Calu3 (cell line): ENCODE measurements at places on chromosomes 11 and 22. TPM values are rescaled to one million over a fixed set of nuclear protein-coding genes. Genes with fewer than 3 reads are reported as not detected.

- DNase-seq: no peak
Observed at GRCh38 chr22:39315389-39315788, 4.0 kb downstream of the RPL3 start.

DNA sequence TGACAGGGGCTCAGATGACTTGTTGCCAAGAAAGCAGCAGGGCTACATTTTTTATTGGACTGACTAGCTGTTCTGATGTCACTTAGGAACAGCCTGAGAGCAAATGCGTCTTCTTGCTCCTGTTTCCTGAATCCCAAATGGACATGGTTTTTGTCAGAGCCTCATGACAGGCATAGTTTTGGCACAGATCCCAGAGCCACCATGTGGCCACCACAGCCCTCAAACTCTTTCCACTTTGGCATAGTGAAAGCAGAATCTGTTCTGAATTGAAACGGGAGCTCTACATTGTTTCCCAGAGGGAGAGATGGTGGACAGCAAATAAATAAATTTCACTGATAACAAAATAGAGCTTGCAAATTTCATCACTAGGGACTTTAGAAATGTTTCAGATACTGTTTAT is 222.2 kb downstream of the C11orf87 start:
- DNase-seq: no peak

- DNase-seq: no peak
Observed at GRCh38 chr22:20464912-20465758, 27.5 kb upstream of the SCARF2 start.

DNA sequence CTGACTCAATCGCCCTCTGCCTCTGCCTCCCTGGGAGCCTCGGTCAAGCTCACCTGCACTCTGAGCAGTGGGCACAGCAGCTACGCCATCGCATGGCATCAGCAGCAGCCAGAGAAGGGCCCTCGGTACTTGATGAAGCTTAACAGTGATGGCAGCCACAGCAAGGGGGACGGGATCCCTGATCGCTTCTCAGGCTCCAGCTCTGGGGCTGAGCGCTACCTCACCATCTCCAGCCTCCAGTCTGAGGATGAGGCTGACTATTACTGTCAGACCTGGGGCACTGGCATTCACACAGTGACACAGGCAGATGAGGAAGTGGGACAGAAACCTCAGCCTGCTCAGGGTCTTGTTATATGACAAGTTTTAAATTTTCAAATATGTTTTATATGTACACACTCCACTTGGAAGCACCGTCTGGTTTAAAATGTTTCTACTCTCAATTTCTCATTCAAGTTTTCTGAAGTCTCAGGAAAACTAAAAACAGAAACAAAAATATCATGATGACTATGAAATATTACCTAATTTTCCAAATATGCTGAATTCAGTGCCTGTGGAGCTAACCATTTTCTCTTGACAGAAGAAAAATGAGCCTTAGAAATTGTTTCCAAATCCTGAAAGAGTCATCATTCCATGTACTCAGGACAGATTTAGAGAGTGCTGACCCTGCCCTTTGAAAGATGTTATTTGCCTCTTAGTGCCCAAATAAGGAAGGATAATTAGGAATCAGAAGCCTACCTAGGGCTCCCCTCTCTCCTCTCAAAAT is 48.8 kb upstream of the TOP3B start:
- no peak for DNase-seq

GRCh38 chr11:69039501-69039900 is 9.2 kb upstream of the TPCN2 start:
- DNase-seq: no peak

DNA sequence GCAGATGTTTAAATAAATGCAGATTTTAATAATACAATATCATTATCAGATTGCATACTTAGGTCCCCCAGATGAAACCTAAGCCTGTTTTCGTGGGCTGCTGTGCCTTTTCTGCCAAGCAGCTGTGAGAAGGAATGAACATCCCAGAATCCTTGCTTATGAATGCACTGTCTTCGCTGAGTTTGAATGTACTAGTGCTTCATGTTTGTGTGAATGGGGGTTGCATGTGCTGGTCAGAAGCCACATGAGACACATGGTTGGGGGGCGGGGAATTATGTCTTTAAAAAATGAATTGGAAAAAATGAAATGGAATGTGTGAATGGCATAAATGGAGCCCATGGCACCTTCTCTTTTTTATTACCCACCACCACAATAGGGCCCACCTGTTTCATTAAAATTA is 125.4 kb upstream of the HSD17B12 start:
- no peak for DNase-seq

DNA sequence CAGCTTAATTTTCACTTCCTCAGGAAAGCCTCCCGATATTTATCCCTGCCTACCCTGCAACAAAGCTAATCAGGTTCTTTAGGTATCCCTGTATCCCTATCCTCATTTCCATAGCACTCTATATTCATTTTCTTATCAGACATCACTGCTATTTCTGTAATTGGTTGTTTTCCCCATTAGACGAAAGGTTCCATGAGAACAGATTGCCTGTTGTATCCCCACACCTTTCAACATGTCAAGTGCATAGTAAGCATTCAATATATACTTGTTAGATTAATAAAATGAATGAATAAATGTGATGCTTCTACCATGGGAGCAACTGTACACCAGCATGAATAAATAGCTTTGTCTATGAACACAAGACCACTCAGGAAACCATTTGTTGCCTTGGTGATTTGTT is 499.8 kb downstream of the DLG2 start:
- no peak for DNase-seq

GRCh38 chr11:126716456-126717083 is 284.0 kb downstream of the KIRREL3 start:
- peak; percentile 67 for DNase-seq

DNA sequence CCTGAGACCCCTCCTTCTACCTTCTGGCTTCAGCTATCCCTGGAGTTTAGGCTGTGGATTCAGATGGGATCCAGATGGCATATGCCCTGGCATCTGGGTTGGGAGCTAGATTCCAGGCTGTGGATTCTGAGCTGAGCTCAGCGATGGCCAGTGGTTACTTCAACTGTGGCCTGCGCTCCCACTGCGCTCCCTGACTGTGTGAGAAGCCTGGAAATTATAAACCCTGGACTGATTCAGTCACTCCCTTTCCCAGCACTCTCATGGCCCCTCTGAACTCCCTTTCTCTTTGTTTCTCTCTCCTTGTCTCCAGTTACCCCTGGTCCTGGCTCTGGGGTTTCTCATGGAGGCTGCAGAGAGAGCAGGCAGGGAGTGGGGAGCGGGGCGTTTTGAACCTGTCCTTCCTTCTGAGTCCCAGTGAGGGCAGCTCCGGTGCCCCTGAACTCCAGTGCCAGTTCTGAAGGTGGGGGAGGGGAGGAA is 4.8 kb downstream of the ARHGEF17 start:
- no peak for DNase-seq

DNA sequence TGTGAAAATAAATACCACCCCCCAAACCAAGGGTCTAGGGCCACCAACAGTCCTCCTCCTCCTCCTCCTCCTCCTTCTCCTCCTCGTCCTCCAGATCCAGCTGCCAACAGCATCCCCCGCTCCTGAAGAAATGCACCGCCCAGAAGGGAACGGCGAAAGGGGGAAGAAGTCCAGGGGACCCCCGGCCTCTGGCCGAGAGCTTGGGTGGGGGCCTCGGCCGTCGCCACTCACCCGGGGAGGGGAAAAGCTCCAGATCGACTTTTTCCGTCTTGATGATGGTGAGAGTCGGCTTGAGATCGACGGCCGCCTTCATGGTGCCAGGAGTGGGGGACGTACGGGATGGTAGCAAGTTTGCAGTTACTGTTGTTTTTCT is 65.7 kb downstream of the ETS1 start:
- DNase-seq: no peak

DNA sequence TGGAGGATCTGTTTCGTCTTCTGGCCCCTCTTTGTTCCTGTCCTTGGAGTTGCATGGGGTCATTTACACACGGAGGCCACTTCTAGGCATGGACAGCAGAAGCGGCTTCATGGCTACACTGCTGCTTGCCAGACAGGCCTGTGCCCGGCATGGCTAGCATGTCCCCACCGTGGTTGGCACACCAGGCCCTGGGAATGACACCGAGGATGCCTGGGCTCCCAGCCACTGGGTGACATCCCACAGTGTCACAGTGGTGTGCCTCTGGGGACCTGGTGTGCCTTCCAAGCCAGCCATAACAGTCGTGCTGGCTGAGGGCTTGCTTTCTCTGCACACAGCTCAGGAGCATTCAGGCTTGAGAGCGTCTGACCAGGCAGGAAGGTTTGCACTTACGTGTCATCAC is 910.1 kb downstream of the TBC1D22A start:
- DNase-seq: no peak

GRCh38 chr11:107567739-107568335 is 2.3 kb upstream of the ALKBH8 start:
- DNase-seq: no peak

DNA sequence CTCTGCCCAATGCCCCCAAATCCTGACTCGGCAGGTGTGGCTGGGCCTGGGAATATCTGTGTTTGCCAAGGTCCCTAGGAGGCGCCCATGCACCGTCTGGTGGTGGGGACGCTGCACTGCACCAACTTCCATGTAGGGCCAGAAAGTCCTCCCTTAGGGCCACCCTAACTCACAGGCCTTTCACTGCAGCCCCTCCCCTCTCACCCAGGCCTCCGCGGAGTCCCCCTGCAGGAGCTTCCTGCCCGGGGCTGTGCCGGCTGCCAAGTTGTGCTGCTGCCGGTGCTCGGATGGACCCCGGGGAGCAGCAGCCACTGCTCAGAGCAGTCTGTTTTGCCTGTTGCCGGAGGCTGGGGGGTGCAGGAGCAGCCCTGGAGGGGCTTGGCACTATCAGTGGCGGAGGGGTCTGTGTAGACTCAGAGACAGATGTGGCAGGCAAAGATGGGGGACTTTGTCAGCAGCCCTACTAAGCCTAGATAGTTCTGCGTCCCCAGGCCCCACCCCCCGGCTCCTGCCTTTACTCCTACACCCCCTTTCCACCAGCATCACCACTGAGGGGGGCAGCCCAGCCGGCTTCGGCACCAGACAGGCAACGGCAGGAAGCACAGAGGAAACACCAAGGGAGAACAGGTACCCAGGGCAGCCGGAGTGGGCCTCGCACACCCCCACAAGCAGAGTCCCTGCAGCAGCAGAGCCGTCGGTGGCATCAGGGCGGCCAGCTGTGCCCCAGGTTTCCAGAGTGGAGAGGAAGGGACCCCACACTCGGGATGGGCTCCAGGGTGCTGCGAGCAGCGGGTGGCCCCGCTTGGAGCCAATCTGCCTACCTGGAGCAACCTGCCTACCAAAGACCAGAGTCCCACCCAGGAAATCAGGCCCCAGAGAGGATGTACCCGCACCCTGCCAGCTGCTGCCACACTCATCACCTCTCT is 124.3 kb downstream of the TRIM29 start:
- peak; percentile 62 for DNase-seq

DNA sequence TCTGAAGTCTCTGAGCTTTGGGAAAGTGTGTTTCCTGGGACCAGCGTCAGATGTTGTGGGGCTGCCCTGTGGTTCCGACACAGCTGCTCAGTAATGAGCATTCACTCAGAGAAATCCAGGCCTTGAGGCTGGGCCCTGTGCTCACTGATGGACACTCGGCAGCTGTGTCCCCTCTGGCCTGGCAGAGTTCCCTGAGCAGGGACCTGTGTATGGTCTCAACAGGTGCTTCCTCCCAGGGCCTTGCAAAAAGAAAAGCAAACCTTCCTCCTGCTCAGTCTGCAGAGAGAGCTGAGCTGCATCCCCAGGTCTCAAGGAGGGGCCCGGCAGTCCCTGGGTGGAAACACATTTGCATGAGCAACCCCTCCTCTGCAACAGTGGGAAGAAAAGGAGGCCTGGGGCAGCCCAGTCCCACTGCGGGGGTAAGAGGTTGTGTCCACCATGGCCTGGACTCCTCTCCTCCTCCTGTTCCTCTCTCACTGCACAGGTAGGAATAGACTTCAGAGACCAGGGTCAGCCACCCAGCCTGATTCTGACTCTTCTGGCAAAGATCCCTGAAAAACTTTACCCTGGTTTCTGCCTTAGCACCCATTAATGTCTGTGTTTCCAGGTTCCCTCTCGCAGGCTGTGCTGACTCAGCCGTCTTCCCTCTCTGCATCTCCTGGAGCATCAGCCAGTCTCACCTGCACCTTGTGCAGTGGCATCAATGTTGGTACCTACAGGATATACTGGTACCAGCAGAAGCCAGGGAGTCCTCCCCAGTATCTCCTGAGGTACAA is 131.2 kb downstream of the VPREB1 start:
- no peak for DNase-seq

DNA sequence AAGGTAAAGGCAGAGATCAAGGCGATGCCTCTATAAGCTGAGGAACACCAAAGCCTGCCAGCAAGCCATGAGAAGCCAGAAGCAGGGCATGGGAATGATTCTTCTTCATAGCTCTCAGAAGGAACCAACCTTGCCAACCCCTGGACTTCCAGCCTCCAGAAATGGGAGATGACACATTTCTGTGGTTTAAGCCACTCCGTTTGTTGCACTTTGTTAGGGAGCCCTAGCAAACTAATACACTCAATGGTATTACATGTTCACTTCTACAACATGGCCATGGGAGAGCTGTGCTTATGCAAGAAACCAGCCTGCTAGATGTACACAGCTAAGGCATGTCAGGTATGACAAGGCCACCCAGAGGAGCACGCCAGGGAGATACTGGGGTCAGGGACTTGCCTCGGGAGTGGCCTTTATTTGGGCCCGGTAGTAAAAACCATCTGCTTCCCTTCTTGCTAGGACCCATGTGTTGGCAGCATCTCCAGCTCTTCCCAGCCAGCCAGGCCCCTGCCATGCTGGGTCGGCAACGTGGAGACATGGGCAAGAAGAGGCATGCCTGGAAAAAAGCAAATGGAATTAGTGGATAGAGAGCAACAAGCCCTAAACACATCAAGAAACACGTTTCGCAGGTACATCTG is 3.6 kb downstream of the C11orf16 start:
- DNase-seq: no peak

- DNase-seq: peak; percentile 49
Observed at GRCh38 chr11:13772223-13773046, 104.0 kb downstream of the FAR1 start.

GRCh38 chr11:67698247-67698646 is 23.8 kb upstream of the ALDH3B2 start:
- no peak for DNase-seq

GRCh38 chr11:67376063-67376820 is 2.8 kb upstream of the CLCF1 start:
- DNase-seq: no peak

GRCh38 chr11:92552942-92553341 is 328.3 kb downstream of the FAT3 start:
- no peak for DNase-seq

- DNase-seq: no peak
Observed at GRCh38 chr11:20715464-20715863, 46.1 kb downstream of the NELL1 start.

GRCh38 chr11:89119426-89119825 is 53.6 kb upstream of the GRM5 start:
- DNase-seq: no peak

Gene SLC5A1
- 7.5 and 8.6 TPM in 2 replicates for total RNA-seq

Gene DEUP1
- total RNA-seq: not detected in 2 replicates

Gene CARD18
- total RNA-seq: not detected in 2 replicates

Gene SCGB2A2
- not detected in 2 replicates for total RNA-seq

Gene FBLN1
- total RNA-seq: 28.4 and 28.6 TPM in 2 replicates

Gene GRAP2
- not detected in 2 replicates for total RNA-seq

Gene LRRC51
- 8.5 and 11.0 TPM in 2 replicates for total RNA-seq

Gene COX8A
- total RNA-seq: 313 and 325 TPM in 2 replicates

Gene CHST1
- not detected in 2 replicates for total RNA-seq

Gene ANO9
- 27.2 and 32.2 TPM in 2 replicates for total RNA-seq

Gene GGT5
- total RNA-seq: 0.28 and 0.64 TPM in 2 replicates
